ENCODE measurements at places on chromosomes 3 and 15.

- DNase-seq: no peak
These were observed 80.4 kb upstream of the TCF12 start for GRCh38 chr15:56838085-56838484.

GRCh38 chr3:133113927-133114597, 75.9 kb downstream of the TMEM108 start:
- no peak for DNase-seq

DNA sequence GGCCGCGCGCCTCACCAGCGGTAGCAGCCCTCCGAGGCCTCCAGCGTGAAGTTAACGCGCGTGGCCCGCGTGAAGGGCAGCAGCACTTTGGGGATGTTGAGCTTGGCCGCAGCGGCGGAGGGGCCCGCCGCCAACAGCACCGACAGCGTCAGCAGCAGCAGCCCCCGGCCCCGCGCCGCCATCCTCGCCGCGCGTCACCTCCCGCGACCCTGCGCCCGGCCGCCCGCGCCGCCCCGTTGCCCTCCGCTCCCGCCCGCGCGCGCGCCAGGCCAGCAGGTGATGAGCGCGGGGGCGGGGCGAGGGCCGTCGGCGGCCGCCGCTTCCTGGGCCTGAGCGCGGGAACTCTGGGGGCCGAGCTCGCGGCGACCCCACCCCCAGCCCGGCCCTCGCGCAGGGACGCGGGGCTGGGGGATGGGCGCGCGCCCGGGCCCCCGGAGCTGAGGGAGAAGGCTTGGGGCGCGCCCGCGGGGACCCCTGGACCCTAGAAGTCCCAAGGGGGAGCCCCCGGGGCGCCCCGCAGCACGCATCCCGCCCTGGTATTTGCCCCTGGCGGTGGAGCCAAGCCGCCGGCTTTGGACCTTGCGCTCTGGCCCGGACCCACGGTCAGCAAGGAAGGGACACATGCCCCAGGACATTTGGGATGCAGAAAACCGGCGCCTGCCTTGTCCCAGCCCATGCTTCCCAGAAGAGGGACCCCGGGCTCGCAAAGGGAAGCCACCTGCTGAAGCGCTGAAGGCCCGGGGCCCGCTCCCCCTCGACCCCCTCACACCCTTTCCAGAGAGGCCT, at the start of gene NUP210:
Gene NUP210, minus strand, starts transcription at position 278 of the 786 bp plus-strand sequence. Its CDS starts 96 bp downstream, at position 182.
- no peak for DNase-seq

GRCh38 chr3:168859143-168859542, 763.4 kb upstream of the GOLIM4 start:
- DNase-seq: no peak

DNA sequence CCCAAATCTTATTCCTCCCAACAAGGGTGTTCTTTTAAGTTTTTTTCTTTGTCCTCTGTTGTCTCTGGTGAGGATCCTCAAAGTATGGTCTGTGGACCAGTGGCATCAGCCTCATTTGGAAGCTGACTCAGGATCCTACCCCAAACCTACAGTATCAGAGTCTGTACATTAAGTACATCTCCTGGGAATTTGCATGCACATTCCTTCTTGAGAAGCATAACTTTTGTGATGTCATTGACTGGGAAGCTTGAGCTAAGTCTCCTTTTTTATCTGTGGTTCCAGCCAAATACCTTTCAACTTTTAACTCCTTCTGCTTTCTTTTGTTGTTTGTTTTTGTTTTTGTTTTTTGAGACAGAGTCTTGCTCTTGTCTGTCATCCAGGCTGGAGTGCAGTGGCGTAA, 40.5 kb downstream of the ARMC8 start:
- DNase-seq: no peak

GRCh38 chr3:15488002-15488401, 33.5 kb downstream of the COLQ start:
- DNase-seq: no peak

GRCh38 chr3:45446706-45447105, 58.3 kb downstream of the LARS2 start:
- DNase-seq: no peak

GRCh38 chr3:172084871-172085556, 45.6 kb downstream of the FNDC3B start:
- no peak for DNase-seq
